ENCODE measurements at places on chromosomes 13 and 19. TPM values are rescaled to one million over a fixed set of nuclear protein-coding genes. Genes with fewer than 3 reads are reported as not detected.

DNA sequence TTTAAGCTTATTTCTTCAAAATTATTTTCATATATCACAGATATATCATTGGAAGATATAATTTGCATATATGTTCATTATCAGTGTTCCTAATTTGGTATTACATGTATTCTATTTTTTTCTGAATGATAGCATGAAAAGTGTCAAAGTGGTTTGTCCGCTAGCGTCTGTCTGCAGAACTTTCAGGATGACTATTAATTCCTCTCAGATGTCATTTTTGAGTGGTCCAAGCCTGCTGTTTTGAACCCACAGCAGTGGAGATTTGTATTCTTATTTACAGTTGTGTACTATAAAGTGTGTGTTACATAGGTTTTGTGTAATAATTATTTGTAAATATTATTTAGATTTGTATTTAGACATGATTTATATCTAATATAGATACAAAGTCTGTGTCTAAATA, 8.5 kb downstream of the UTP14C start:
- DNase-seq, result no peak

- DNase-seq, result no peak
These were observed 251.3 kb downstream of the SHISA2 start for GRCh38 chr13:25800523-25800922.

OBI1 gene
- total RNA-seq, result 20.0 TPM

TNFAIP8L1 gene
- 19.4 TPM for total RNA-seq

- no peak for DNase-seq
These were observed 473.6 kb upstream of the SPRY2 start for GRCh38 chr13:80814541-80814940.

DCT gene
- not detected for total RNA-seq

LYPD5 gene
- 0.70 TPM for total RNA-seq

GRCh38 chr13:109783815-109784589, 2.4 kb downstream of the IRS2 start:
- DNase-seq, result no peak

GRCh38 chr19:17762505-17763229, 11.4 kb downstream of the FCHO1 start:
- no peak for DNase-seq

- no peak for DNase-seq
These were observed 24.4 kb upstream of the CSNK1A1L start for GRCh38 chr13:37129866-37130265.

- DNase-seq, result no peak
These were observed 53.0 kb upstream of the FBXL3 start for GRCh38 chr13:77079902-77080413.

DNA sequence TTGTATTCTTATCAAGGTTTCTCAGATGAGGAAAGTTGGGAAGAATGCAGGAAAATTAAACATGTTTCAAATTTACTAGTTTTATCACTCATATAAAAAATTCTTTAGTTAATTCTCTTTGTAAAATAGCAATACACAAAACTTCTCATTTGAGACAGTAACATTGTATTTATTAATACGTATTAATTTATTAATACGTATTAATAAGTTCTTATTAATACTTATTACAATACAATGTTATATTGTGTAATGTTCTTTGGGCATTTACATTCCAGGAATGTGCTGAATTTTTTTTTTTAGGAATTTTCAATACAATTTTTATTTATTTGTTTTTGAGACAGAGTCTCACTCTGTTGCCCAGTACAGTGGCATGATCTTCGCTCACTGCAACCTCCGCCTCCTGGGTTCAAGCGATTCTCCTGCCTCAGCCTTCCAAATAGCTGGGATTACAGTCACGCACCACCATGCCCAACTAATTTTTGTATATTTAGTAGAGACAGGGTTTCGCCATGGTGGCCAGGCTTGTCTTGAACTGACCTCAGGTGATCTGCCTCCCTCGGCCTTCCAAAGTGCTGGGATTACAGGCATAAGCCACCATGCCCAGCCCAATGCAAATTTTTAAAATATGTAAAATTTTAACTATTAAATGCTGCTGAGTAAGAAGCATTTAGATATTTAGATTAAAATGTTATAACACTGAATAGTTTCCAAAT, 31.6 kb downstream of the MBNL2 start:
- no peak for DNase-seq

DNA sequence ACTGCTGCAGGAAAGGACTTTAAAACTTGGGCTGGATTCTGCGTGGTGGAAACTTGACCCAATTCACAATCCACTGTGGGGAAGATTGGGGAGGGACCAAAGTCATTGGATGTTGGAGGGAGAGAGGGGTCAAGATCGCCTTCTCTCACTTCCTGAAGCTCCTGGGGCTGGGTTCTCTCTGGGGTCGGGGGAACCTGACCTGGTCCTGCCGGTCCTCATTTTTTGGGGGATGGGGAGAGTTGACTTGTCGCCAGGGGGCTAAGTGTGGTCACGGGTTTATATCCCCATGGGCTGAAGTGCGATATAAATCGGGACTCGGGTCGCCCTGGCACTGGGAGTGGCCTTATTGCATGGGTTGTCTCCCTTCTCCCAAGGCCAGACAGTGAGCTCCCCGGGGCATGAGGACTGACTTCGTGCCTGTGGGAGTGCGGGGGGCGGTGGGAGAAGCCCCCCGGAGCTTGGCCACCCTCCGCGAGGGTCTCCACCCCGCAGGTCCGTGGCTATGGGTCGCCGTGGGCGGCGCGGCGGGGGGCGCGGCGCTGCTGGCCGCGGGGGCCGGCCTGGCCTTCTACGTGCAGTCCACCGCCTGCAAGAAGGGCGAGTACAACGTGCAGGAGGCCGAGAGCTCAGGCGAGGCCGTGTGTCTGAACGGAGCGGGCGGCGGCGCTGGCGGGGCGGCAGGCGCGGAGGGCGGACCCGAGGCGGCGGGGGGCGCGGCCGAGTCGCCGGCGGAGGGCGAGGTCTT, 6.3 kb downstream of the ICAM5 start:
- DNase-seq, result no peak

DNA sequence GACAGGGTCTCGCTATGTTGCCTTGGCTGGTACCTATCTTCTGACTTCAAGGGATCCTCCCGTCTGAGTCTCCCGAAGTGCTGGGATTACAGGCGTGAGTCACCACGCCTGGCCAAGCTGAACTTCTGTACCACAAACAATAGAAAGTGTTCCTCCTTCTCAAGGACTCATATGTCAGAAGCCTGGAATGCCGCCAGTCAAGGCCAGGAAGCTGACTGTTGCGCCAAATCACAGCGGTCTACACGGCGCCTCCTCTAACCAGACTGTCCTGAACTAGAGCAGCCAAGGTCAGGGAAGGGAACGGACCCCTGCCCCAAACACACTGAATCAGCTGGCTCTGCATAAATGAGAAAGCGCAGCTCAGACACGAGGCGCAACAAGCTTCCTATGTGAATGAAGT, 14.6 kb downstream of the RAB20 start:
- no peak for DNase-seq

HAUS5 gene
- 53.3 TPM for total RNA-seq

- no peak for DNase-seq
These were observed 5.2 kb upstream of the GRAMD1A start for GRCh38 chr19:34994643-34995541.

OR7A10 gene
- total RNA-seq, result not detected

- no peak for DNase-seq
These were observed 102.2 kb upstream of the EDNRB start for GRCh38 chr13:78020861-78021260.

ZNRF4 gene
- total RNA-seq, result not detected

DNA sequence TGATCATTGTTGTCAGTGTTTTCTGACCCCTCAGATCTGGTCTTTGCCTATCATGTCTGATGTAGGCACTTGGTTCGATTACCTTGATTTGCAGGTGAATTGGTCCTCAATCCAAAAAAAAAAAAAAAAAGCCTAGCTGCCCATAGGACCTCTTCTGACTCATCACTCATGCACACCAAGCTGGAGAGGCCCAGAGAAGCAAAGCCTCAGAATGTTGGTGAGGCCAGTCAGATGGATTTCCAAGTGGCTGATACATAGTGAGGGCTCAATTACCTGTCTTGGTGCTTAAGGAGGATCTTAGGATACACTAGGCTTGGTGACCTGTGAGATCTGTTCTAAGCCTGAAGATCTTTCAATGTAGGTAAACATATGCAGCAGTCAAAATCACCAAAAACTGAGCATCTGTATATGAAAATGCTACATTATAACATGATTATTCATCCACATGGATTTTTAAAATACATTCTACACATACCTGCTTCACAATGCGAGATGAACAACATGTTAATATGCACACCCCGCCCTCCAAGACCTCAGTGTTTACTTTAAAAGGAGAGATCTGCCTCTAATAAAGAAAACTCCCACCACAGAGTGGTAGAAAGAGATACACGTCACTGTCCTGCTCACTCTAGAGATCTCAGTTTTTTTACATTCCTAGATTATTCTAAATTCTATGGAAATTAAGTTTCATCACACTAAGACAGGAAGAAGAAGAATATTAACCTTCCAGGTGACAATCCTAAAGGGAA, 79.9 kb upstream of the RAP2A start:
- no peak for DNase-seq

GRCh38 chr19:1874554-1875185, 10.6 kb downstream of the ABHD17A start:
- peak; percentile 54 for DNase-seq

- DNase-seq, result no peak
These were observed 1.5 kb downstream of the NFIC start for GRCh38 chr19:3367628-3368440.

GRCh38 chr19:13082192-13083007, 20.3 kb downstream of the LYL1 start:
- DNase-seq, result no peak

- no peak for DNase-seq
These were observed 33.1 kb downstream of the CAPN12 start for GRCh38 chr19:38710928-38711725.

DNA sequence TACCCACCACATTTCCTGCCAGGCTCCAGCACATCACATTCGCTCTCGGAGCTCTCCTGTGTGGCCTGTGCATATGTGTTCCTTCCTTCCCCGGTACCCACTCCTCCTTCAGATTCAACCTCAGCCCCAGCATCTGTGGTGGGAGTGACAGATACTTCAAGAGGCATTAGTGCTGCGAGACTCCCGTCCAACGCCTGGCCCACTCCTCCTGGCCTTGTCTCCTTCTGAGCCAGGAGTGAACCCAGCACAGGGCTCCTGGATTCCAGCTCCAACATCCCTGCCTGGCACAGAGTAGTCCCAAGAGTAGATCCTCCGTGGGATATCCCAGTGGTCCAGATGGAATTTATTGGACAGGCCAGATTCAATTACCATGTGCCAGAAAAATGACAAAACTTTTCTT, 55.9 kb downstream of the SACS start:
- no peak for DNase-seq

DNA sequence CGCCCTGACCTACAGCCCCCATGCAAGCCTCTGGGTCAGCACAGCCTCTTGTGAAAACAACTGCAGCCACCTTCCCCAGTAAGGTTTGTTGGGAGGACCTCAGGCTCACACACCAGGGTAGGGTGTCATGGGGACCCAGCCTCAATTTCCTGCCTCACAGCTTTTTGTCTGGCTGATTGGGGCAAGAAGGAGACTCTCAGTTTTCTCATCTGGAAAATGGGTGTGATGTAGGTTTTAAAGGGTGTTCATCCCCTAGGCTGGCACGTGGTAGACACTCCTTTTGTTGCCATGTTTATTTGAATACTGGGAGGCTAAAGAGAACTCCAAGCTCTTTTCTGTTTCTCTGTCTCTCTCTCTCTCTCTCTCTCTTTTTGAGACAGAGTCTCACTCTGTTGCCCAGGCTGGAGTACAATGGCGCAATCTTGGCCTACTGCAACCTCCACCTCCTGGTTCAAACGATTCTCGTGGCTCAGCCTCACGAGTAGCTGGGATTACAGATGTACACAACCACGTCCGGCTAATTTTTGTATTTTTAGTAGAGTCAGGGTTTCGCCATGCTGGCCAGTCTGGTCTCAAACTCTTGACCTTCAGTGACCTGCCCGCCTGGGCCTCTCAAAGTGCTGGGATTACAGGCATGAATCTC, 18.2 kb upstream of the PLAUR start:
- DNase-seq, result no peak

GRCh38 chr13:90999401-90999800, 348.1 kb upstream of the MIR17HG start:
- no peak for DNase-seq

DNA sequence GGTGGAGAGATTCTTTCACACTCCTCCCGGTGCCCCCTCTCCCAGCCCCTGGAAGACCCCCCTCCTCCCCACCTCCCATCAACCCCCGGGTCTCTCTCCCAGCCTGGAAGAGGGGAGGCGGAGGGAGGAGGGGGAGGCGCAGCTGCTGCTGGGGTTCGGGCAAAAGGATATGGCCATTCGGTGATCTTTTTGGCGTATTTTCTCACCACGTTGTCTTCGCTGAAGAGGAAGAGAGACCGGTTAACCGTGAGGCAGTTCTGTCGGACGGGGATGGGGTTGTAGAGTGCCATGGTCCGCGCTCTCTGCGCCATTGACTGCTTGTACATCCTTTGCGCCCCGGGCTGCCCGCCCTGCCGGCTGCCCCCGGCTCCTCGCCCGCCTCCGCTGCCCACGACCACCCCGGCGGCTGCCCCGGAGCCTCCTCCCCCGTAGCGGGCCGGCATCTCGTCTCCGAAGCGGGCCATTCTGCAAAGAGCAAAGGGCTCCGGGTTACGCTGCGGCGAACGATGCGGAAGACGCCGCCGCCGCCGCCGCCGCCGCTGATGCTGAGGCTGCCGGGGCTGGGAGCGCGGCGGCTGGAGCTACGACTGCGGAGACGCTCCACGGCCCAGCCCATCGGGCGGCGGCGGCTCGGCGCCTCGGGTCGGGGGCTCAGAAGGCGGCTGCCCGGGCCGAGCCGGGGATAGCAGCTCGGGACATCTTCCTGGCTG, 363 bp downstream of the CACNA1A start:
- DNase-seq, result no peak

GRCh38 chr19:8618751-8619150, 8.2 kb upstream of the ADAMTS10 start:
- no peak for DNase-seq

ZNF418 gene
- 4.2 TPM for total RNA-seq

DNA sequence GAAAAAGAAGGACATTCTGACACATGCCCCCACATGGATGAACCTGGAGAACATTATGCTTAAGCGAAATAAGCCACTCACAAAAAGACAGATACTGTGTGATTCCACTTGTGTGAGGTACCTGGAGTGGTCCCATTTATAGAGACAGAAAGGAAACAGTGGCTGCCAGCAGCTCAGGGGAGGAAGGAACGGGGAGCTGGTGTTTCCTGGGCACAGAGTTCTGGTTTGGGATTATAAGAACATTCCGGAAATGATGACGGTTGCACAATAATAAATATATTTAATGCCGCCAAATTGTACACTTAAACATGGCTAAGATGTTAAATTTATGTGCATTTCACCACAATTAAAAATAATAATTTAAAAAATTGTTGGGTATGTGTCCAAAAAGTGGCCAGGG, 33.0 kb downstream of the SERP2 start:
- DNase-seq, result no peak

APOC1 gene
- total RNA-seq, result not detected

ELSPBP1 gene
- not detected for total RNA-seq

ZNF440 gene
- 15.2 TPM for total RNA-seq

- DNase-seq, result no peak
These were observed 28.7 kb upstream of the EPHX3 start for GRCh38 chr19:15260939-15261338.
